ENCODE measurements at places on chromosomes 5 and 9. TPM values are rescaled to one million over a fixed set of nuclear protein-coding genes. Genes with fewer than 3 reads are reported as not detected.

C9orf153 gene
- total RNA-seq, result 0.21 TPM

BARX1 gene
- 12.8 TPM for total RNA-seq

LRRC70 gene
- total RNA-seq, result not detected

GAS1 gene
- 0.10 TPM for total RNA-seq

MCC gene
- 0.43 TPM for total RNA-seq

NOTCH1 gene
- total RNA-seq, result 11.3 TPM

GLDC gene
- total RNA-seq, result 13.6 TPM

ST8SIA4 gene
- total RNA-seq, result 0.23 TPM

TPPP gene
- total RNA-seq, result 7.4 TPM

OCLN gene
- total RNA-seq, result 14.8 TPM

CNTFR gene
- 0.17 TPM for total RNA-seq

KCNT1 gene
- total RNA-seq, result not detected

SLC4A9 gene
- total RNA-seq, result not detected

Measured in A549 treated with Hydrocortisone at 1 μM for 4 hours (cell line).